ENCODE measurements at places on chromosomes 12 and 14.
A peak's percentile ranks its signal among the peaks of the same experiment; 100 is the strongest.

DNA sequence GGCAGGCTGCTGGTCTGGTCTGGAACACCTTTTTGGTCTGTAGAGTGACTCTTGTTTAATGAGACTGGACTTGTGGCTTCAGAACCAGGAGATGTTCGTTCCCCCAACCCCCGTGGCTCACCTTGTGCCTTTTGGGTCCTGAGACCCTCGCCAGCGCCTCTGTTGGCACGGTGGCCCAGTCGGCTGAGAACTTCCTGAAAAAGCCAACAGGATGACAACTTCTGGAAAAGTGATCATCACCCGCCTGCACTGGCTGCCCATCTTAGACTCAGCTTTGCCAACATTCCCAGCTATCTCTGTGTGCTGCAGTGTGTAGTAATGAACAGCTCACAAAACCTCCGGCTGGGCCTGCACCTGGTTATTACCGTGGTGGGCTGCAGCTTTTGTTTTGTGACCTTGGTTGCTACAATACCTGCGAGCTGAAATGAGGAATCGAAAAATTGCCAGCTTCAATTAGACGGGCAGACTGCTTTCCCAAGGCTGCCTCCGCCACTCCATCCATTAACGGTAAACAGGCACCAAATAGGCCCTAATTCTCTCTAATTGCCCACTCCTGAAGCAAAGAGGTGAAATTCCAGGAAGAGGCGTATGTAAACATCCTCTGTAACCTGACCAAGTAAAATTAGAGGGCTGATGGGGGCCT, 16.0 kb downstream of the MEG3 start:
- H3K4me1 ChIP-seq = no peaks in the 10 kb centered on the region
- no peaks in the 10 kb centered on the region for H3K27me3 ChIP-seq
- DNase-seq = no peak
- no peak overlapping the region for H3K4me3 ChIP-seq
- no peak overlapping the region for H3K27ac ChIP-seq
- no peaks in the 10 kb centered on the region for H3K36me3 ChIP-seq

- no peak for DNase-seq
- H3K27ac ChIP-seq = no peak overlapping the region
- H3K4me3 ChIP-seq = no peak overlapping the region
- no peaks in the 10 kb centered on the region for H3K36me3 ChIP-seq
Observed at GRCh38 chr12:53115891-53116648, 12.8 kb downstream of the SOAT2 start.

GRCh38 chr14:75401361-75401760, 26.5 kb upstream of the JDP2 start:
- H3K27ac ChIP-seq = peak overlapping the region; percentile 44
- peaks cover 26% of the 10 kb centered on the region for H3K4me1 ChIP-seq
- H3K27me3 ChIP-seq = no peaks in the 10 kb centered on the region
- no peaks in the 10 kb centered on the region for H3K36me3 ChIP-seq

GRCh38 chr12:111993292-111994150, 19.4 kb downstream of the TMEM116 start:
- no peak overlapping the region for H3K4me3 ChIP-seq
- H3K27me3 ChIP-seq = no peaks in the 10 kb centered on the region
- peak overlapping the region; percentile 41 for H3K27ac ChIP-seq
- DNase-seq = no peak

GRCh38 chr12:96121271-96121711, 72.9 kb upstream of the ELK3 start:
- H3K4me1 ChIP-seq = no peaks in the 10 kb centered on the region
- H3K27me3 ChIP-seq = no peaks in the 10 kb centered on the region
- H3K27ac ChIP-seq = no peak overlapping the region
- no peaks in the 10 kb centered on the region for H3K36me3 ChIP-seq
- H3K4me3 ChIP-seq = no peak overlapping the region

GRCh38 chr14:60707858-60708257, 16.3 kb downstream of the SIX4 start:
- H3K27ac ChIP-seq = no peak overlapping the region
- no peaks in the 10 kb centered on the region for H3K27me3 ChIP-seq
- H3K36me3 ChIP-seq = no peaks in the 10 kb centered on the region
- no peak overlapping the region for H3K4me3 ChIP-seq
- no peak for DNase-seq

- no peak overlapping the region for H3K4me3 ChIP-seq
- H3K4me1 ChIP-seq = no peaks in the 10 kb centered on the region
- no peak for DNase-seq
- H3K27ac ChIP-seq = no peak overlapping the region
- H3K27me3 ChIP-seq = no peaks in the 10 kb centered on the region
- H3K36me3 ChIP-seq = no peaks in the 10 kb centered on the region
Observed at GRCh38 chr12:68069275-68069674, 80.0 kb downstream of the IFNG-AS1 start.

- H3K36me3 ChIP-seq = no peaks in the 10 kb centered on the region
- H3K4me3 ChIP-seq = no peak overlapping the region
- H3K4me1 ChIP-seq = no peaks in the 10 kb centered on the region
Observed at GRCh38 chr14:29102996-29103395, 336.4 kb downstream of the FOXG1 start.

DNA sequence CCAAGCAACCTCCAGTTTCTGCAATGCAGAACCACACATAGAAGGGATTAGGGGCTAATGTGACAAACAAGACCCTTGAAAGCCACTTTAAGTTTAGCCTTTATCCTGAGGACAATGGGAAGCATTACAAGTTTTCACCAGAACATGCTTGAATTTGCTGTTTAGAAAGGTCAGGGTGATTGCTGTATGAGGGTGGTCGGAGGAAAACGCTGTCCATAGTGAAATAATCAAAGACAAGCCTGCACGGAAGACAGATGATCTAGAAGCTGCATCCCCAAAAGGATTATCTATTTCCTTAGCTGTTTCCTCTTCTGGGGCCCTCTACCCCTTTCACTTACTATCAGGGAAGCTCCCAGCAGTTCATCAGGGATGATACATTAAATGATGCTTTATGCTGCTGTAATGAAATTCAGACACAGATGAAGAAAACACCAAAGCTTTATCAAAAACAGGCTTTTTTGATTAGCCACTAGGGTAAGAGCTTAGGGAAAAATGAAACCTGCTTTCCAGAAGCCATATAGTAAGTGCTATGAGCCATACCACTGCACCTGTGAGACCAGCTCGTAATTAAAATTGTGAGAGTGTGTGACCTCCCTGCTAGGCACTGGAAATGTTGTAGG, 6.5 kb downstream of the HAL start:
- H3K27ac ChIP-seq = no peak overlapping the region
- no peaks in the 10 kb centered on the region for H3K27me3 ChIP-seq
- no peaks in the 10 kb centered on the region for H3K36me3 ChIP-seq
- H3K4me1 ChIP-seq = no peaks in the 10 kb centered on the region
- H3K4me3 ChIP-seq = no peak overlapping the region

All from tibial nerve (tissue), 4 donors.